Activated CD8-positive, alpha-beta memory T cell treated with anti-CD3 and anti-CD28 coated beads for 24 hours (primary cell): ENCODE measurements at places on chromosomes 4 and X.

DNA sequence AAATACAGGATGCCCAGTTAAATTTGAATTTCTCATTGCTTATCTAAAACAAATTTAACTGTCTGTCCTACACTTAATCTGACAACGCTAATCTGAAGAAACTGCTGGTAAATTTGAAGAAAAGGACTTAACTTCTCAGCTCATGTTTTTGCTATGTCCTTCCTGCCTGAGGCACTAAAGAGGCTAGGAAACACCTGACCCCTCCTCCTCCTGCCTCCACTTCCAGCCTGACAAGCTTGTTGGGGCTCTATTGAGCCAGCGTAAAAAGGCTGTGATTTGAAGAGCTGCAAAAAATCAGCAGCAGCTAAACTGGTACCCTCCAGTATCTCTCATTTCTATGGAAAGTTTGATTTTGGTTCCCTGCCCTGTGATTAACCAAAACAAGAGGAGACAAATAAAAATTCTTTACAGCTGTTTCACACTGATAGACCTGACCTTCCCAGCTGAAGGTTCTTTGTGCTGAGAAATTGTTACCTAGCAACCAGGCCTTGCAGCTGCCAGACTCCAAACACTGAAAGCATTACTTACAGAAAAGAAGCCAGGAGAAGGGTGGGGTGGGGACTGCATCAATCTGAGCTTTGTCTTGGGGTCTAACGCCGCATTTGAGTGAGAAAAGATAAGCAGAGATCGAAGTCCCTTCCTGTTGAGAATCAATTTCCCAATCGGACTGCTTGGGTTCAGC is 35.0 kb downstream of the DCX start:
- no peak for DNase-seq

DNA sequence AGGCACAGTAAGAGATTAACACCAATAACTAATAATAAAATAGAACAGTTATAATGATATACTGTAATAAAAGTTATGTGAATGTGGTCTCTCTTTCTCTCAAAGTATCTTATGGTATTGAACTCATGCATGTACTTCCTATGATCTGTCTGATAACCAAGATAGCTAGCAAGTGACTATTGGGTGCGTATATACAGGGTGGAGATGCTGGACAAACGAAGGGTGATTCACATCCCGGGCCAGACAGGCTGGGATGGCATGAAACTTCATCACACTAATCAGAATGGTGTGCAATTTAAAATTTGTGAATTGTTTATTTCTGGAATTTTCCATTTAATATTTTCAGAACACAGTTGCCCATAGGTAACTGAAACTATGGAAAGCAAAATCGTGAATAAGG is 96.8 kb downstream of the PHEX start:
- no peak for DNase-seq

GRCh38 chr4:53653484-53654053 is 62.3 kb upstream of the LNX1 start:
- DNase-seq, result no peak

GRCh38 chrX:46306103-46306502 is 239.1 kb downstream of the ZNF674 start:
- no peak for DNase-seq

DNA sequence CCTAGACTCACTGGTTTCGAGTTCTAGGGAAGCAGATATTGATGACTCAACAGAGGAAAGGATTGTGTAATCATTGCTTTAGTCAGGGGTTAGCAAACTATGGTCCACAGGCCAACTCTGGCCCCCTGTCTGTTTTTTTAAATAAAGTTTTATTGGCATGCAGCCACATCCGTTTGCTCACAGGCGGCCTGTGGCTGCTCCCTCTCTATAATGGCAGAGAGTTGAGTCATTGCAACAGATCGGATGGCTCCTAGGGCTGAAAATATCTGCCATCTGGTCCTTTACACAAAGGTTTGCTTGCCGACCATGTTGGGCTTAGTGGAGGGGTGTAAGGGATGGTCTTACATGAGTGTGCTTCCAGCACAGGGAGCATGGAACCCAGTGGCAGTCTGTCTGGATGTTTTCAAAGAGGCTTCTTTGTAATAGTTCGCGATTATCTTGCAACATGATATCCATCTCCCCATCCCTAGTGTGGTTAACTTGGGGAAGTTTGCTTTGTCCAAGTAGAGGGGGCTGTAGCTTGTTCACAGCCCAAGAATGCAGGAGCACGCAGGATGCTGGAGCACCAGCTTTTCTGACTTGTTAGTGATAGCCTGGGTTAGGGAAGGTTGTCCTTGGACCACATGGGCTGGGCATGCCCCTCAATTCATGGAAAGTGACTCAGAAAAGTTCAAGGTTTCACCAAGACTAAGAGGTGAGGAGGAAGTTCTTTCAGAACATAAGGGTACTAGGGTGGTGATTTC is 59.3 kb upstream of the CLDN34 start:
- no peak for DNase-seq

- DNase-seq, result no peak
These were observed 24.5 kb upstream of the CPEB2 start for GRCh38 chr4:14977830-14978229.

- no peak for DNase-seq
These were observed 10.9 kb downstream of the MTMR1 start for GRCh38 chrX:150704030-150704613.

- no peak for DNase-seq
These were observed 37.7 kb downstream of the MECP2 start for GRCh38 chrX:154059729-154060245.

GRCh38 chr4:183130328-183131155 is 31.5 kb downstream of the WWC2 start:
- DNase-seq, result no peak

DNA sequence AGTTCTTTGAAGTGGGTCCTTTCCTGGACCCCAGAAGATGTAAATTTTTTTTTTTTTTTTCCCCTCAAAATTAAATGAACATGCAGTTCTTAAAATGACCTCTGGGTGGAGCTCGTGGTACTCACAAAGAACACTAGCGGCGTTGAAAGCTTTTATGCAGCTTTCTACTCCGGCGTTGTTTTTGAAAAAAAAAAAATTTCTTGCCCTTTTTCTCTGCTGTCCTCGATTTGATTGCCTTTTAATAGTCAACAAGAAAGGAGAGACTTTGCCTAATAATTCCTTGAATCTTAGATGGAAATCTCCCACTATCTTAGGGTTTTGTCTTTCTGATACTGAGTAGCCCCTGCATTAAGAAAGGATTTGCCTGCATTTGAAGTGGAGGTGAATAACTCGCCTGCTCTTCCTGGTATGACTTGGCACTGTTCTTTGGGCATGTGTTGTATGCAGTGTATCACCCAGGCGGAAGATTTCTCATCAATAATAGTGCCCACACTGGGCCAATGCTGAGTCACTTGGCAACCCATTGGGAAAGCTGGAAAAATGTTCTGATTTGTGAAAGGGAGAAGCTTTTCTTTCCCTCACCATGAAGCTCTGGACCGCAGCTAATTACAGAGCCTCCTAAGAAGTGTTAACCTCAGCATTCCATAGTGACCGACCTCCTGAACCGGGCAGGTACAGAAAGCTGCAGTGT is 104.0 kb downstream of the PHEX start:
- no peak for DNase-seq

DNA sequence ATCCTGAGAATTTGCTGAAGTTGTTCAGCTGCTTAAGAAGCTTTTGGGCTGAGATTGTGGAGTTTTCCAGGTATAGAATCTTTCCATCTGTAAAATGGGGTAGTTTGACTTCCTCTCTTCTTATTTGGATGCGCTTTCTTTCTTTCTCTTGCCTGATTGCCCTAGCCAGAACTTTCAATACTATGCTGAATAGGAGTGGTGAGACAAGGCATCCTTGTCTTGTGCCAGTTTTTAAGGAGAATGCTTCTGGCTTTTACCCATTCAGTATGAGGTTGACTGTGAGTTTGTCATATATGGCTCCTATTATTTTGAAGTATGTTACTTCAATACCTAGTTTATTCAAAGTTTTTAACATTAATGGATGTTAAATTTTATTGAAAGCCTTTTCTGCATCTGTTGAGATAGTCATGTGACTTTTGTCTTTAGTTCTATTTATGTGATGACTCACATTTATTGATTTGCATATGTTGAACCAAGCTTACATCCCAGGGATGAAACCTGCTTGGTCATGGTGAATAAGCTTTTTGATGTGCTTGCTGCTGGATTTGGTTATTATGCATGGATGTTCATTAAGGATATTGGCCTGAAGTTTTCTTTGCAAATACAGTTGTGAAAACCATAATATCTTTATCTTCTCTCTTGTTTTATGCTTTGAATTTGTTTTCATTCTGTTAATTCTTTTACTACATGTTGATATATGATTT is 573.8 kb upstream of the NDST4 start:
- no peak for DNase-seq

DNA sequence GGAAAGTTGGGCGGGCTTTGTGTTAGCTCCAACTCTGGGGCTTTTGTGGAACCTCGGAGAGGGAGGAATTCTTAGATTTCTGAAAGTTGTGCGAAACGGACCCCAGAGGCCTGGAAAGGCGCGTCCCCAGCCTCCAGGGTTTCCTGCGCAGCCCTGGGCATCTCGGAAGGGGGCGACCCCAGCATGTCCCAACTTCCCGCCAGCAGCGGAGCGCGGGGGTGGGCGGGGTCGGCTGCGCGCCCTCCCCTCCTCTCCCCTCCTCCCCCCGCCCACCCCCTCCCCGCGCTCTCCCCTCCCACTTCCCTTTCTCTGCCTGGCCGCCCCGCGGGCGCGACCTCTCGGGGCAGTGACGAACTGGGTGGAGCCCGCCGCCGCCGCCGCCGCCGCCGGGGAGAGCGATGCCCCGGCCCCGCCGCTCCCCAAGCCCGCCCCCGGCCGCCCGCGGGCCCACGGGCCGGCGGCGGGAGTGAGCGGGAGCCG is 16.8 kb downstream of the PTTG2 start:
- peak; percentile 81 for DNase-seq

GRCh38 chr4:121278811-121279368 is 101.9 kb downstream of the QRFPR start:
- DNase-seq, result no peak

DNA sequence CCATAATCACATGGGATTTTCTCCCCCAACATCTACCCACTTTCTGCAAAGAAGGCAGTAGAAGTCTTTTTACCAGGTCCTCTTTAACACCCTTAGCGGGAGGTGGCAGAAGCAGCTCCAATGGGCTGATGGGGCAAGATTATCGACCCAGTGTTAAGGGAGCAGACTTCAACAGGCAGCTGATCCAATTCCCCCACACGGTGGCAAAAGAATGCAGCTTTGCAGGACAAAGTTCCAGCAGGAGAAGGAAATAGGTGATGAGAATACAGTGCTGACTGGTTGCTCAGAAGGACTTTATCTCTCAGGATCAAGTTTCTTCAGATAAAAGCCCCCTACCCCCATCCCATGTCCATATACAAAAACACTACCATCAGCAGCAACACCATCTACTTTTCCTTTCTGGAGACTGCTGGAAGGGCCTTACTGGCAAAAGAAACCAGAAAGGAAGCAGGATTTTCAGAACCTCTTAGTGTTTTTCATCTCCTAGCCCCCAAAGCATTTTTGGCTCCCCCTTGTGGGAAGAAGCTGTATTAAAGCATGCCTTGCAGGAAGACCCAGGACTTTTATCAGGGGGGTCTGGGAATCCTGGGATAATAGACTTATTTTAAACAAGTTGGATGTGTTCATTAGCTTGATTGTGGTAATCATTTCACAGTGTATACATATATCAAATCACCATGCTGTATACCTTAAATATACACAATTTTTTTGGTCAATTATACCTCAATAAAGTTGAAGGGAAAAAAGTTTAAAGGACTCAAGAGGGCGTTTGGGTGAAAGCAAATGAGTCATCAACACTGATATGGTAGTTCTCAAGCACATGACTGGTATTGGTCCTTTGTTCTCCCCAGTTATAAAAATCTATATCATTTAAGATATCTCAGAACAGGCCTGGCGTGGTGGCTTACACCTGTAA is 146.4 kb downstream of the GPC3 start:
- DNase-seq, result no peak

DNA sequence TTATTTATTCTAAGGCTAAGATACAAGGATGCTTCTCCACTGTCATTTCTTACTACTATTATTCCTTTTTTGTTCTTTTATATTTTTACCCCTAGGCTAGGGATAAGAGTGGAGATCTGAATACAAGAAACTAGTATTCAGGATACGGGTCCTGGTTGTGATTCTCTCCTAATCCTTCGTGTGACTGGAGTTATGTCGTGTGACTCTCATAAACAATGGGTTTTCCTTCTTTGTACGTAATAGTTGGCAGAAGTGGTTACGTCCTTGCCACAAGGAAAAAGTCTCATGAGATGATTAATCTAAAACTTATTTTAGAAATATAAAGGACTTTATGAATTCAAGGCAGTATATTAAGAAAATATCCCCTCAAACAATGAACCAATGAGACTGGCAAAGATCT is 497.2 kb upstream of the FAM241A start:
- DNase-seq, result no peak

GRCh38 chrX:55697381-55697780 is 20.2 kb upstream of the RRAGB start:
- DNase-seq, result no peak

- DNase-seq, result no peak
These were observed 38.2 kb upstream of the PLAC8 start for GRCh38 chr4:83152746-83153145.

- DNase-seq, result no peak
These were observed 95.7 kb downstream of the DRD5 start for GRCh38 chr4:9877123-9877522.

DNA sequence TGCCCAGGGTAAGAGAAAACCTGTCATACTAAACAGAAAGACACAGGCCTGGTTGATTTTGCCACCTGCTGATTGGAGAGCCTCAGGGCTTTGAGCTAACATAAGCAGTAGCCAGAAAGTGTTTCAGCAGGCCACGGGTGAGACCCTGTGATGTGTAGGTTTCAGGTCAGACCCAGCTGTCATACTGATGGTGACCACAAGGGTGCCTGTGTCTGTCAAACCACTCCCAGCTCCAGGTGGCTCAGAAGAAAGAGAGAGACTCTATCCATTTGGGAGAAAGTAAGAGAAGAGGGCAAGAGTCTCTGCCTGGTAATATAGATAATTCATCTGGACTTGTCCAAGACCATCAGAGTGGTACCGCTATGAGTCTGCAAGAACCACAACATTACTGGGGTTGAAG is 72.8 kb upstream of the NLRP2B start:
- DNase-seq, result no peak

DNA sequence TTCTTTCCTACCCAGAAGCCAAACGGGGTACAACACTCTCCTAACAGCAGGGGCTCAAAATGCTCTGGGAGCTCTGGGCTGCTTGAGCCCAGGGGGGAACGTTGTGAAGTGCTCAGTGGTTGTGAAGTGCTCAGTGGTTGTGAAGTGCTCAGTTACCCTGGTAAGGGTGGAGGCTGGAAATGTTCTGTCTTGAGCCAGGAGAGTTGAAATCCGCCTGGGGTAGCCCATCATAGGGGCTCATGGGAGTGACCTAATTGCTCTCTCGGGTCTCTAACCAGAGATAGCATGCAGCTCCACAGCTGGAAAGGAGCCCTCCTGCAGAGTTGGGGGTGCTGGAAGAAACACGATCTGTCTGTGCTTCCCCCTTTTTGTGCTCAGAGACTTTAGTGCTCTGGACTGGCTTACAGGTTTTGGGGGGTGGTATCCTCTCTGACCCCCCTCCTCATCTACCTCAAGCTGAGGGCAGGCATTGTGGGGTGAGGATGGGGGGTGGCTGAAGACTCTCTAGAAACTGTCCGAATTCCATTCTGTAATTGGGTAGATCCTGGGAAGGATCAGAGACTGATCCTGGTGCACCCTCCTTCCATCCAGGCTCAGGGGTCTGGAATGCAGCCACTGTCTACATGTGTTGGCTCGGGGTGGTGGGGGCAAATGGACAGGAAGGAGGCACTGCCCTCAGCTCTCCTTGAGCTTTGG is 2.7 kb downstream of the EFNB1 start:
- peak; percentile 55 for DNase-seq
